Activated naive CD4-positive, alpha-beta T cell treated with anti-CD3 and anti-CD28 coated beads for 36 hours (primary cell): ENCODE measurements at places on chromosomes 4 and X.
A peak's percentile ranks its signal among the peaks of the same experiment; 100 is the strongest.

GRCh38 chr4:139753686-139754085, 88.1 kb downstream of the MGST2 start:
- no peak for DNase-seq

GRCh38 chrX:68912113-68912512, 83.3 kb downstream of the EFNB1 start:
- no peak for DNase-seq

- no peak for DNase-seq
Observed at GRCh38 chr4:76883147-76883546, 14.8 kb downstream of the SOWAHB start.

- DNase-seq, result no peak
Observed at GRCh38 chrX:19563327-19563726, 48.0 kb upstream of the MAP3K15 start.

- no peak for DNase-seq
Observed at GRCh38 chr4:86586626-86587380, 7.3 kb upstream of the PTPN13 start.

DNA sequence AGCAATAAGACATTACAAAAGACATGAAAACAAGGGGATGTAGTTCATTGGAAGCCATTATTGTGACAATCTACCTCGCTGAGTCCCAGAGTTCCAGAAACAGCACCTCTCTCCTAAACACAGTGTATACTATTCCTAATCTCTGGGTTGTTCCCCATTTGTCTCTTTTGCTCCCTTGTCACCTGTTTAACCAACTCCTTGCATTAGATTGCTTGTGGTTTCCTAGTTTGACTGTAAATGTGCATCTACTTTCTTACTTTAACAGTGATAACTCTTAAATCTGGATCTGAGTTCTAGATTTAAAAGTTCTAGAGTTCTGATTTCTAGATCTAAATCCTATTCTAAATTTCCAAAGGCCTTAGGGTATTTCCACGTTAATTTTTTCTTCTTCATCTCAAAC, 71.6 kb upstream of the TET2 start:
- no peak for DNase-seq

DNA sequence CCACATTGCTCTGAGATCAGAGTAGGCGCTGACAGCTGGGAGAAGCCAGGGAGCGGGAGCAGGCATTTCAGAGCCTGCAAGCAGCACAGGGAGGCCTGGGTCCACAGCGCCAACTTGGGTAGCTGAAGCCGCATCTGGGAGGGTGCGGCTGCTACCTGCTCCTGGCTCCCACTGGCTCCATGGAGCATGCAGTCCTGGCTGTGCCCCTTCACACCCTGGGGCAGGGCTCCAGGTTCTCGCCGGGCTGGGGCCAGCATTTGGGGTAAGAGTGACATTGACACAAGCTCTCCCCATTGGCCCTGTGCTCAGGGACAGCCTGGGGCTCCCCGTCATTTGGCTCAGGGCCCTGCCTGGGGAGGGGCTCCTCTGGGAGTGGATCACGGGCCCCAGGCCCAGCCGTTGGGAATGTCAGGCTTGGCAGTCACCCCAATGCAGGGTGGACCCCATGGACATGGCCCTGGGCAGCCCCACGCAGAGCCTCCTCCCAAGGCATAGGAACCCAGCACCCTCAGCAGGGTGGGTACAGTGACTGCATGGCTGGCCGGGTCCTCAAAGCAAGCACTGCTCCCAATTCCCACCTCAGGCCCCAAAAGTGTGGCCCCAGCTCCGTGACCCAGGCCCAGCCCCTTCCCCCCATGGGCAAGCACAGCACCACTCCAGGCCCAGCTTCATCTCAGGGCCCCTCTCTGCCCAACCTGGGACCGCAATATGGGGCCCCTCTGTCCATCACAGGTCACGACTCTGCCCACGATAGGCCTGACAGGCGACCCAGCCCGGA, 82.4 kb downstream of the PRDM5 start:
- DNase-seq, result no peak

DNA sequence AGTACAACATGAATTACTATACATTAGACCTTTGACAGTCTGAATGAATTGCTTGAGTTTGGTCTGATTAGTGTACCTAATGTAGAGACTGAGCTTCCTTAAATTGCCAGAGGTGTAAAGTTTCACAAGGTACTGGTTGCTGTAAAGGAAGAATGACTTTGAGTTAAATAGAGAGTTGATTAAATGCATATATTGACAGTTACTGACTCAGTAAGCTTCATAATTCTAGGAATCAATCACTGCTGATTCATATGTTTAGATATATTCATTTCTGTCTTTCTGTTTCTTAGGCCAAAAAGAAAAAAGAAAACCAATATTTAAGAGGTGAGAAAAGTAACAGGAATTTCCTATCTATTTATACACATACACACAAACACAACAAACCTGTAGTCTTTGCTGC, 16.2 kb upstream of the ART3 start:
- no peak for DNase-seq

- DNase-seq, result no peak
Observed at GRCh38 chr4:36914106-36914505, 330.4 kb upstream of the NWD2 start.

GRCh38 chr4:28436191-28437080, 1575.8 kb downstream of the STIM2 start:
- no peak for DNase-seq

DNA sequence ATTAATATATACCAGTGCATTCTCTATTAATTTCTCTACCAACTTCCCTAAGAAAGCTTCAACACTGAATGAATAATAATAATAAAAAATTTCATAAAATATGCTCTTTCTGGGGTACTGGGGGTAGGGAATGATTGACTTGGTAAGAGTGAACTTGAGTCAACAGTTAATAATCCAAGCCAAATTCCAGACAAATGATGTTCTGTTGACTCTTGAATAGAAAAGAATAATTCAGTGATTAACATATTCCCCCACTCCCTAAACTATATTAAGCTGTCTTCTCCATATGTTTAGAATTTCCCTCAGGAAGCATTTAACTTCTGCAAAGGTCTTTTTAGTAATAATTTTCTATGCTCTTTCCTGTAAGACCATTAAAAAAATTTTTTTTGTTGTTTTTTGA, 12.3 kb downstream of the PGRMC2 start:
- no peak for DNase-seq

- DNase-seq, result no peak
Observed at GRCh38 chrX:26851981-26852380, 611.2 kb downstream of the PPP4R3C start.

DNA sequence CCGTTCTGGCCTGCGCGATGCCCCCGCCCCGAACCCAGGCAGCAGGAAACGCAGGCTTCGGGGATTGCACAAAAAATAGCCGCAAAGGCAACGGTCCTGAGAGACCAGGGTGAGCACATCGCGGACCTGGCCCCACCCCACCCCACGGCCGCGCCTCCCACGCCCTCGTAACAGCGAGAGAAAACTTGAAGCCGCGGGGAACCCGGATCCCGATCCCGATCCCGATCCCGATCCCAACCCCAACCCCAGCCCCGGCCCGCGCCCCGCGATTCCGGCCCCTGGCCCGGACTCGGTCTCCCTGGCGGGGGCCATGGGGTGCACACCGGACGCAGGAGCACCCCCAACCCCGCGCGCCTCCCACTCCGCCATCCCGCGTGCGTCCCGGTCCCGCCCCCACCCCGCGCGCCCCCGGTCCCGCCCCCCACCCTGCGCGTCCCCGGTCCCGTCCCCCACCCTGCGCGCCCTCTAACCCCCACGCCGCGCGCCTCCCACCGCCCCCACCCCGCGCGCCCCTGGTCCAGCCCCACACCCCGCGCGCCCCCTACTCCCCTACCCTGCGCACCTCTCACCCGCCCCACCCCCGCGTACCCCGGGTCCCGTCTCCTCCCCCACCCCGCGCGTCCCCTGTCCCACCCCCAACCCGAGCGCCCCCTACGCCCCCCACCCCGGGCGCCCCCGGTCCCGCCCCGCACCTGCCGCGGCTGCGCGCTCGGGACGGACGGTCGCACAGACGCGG, 29.0 kb downstream of the NOP14 start:
- peak; percentile 35 for DNase-seq

DNA sequence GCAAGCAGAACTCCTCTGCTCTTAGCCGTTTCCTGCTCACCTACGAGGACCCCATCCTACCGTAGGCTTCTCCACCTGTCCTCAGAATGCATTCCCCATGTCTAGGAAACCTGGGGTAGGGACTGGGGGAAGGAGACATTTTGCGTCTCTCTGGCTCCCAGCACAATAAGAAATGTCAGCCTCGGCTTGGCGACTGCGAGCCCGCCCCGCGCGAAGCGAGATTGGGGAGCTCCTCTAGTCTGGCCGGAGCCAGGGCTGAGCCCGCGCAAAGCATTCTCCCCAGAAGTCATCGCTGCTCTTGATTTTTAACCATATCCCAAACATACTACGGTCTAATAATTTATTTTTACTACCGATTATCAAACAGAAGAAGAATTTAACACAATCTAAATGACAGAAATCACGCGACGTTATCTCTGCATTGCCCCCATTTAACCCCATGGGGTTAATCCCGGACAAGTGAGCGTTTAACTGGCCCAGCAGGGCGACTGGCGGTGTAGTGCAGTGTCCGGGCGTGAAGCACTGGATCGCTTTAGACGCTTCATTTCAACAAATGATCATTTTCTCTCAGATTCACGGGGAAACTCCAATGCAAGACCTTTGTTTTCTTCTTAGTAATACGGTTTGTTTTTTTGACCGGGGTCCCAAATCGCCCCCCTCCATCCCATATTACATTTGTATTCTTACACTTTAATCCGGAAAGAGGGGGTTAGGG, 8.0 kb upstream of the PITX2 start:
- no peak for DNase-seq
